ENCODE measurements at places on chromosomes 12 and 14.

GRCh38 chr12:19576506-19577280 lies 137.4 kb downstream of the AEBP2 start:
- no peak for DNase-seq

GRCh38 chr12:57816001-57816854 lies 2.3 kb downstream of the AVIL start:
- DNase-seq, result no peak

- no peak for DNase-seq
Measured at GRCh38 chr12:118607831-118608230, 231.5 kb downstream of the SUDS3 start.

- DNase-seq, result no peak
Measured at GRCh38 chr12:9404469-9405260, 196.5 kb upstream of the PZP start.

- DNase-seq, result no peak
Measured at GRCh38 chr14:53927171-53927570, 29.5 kb downstream of the BMP4 start.

- no peak for DNase-seq
Measured at GRCh38 chr14:24368562-24369252, 723 bp downstream of the NFATC4 start.

GRCh38 chr14:68932686-68933085 lies 46.4 kb downstream of the ACTN1 start:
- no peak for DNase-seq

DNA sequence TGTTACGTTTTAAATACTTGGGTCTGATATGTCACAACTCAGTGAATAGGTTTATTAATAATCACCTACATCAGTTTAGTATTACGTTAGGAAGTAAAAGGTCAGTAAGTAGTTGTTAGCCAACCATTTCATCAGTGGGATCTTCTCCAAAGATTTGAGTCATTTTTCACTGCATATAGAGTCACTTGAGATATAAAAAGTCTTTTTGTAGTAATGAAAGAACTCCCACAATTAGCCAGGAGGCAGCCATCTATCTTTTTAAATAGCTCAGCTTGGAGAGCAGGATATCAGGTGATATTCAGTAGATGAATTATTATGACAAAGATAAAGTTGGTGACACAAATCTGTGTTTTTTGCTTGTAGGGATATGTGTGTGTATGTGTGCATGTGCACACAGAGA lies 309.3 kb downstream of the PDZRN4 start:
- no peak for DNase-seq

DNA sequence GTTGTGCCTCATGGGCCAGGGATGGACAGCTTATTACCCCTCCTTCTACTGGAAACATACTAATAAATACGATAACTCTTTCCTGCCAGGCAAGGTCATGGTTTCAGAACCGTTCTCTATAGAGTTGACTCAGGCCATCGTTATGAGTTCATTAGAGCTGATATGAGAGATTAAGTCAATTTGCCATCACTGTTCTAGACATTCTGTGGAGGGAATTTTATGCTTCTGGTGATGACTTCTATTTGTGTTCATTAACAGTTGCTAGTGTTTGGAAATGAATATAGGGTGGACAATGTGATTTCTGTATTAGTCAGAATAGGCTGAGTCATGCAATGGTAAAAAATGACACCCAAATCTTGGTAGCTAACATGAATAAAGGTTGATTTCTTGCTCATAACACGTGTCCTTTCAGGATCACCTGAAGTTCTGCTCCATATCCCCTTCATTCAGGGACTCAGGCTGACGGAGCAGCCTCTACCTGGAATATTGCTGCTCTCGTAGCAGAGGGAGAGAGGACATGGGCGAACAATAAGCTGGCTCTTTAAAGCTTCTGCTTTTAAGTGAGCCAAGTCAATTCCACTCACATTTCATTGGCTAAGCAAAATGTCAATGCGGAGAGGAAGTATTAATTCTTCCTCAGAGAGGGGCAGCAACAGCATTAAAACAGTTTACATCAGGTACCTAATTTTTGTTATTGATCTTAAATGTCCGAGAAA lies 18.5 kb upstream of the TBPL2 start:
- no peak for DNase-seq

- DNase-seq, result no peak
Measured at GRCh38 chr12:66678338-66679275, at the start of gene GRIP1. TSS of gene GRIP1 (minus strand) at chr12:66679076. CDS start at chr12:66678904, 172 bp downstream.

GRCh38 chr14:81594012-81594411 lies 60.4 kb upstream of the SEL1L start:
- DNase-seq, result no peak

- no peak for DNase-seq
Measured at GRCh38 chr12:3075315-3075714, 1.9 kb upstream of the TSPAN9 start.

DNA sequence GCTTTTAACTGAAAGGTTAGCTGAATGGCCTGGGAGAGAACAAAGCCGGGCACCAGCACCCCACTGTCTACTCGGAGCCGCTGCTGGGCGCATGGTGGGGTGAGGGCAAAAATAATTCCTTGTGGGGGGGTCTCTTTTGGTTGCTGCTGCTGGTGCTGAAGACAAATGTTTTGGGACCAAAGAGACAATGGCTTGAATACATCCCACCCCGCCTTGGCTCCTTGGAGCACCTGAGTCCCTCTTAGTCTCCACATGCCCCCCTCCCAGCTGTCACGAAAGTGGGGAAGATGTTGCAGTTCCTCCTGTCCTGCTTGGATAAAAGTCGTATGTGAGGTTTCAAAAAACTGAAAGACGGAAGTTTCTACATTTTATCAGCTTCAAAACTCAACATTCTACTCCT lies 85.0 kb downstream of the PIWIL1 start:
- DNase-seq, result no peak

- no peak for DNase-seq
Measured at GRCh38 chr12:112170971-112171596, 45.7 kb downstream of the TRAFD1 start.

- DNase-seq, result no peak
Measured at GRCh38 chr12:104669089-104669721, 212.5 kb downstream of the CHST11 start.

DNA sequence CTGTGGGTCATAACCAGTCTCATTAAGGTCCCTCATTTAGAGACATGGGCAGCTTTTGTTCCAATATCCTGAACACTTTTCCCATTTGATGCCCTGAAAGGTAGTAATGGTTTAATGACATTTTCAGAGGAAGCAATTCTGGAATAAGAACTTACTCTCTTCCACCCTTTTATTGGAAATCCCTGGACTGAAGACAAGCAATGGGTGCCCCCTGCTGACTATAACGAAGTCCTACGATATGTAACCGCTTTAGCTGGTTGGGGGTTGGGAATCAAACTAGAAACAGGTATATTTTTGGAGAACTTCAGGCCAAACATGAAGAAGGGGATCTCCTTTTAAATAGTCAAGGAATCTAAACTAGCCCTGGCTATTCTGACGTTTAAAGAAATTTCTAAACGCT lies 20.5 kb downstream of the SARNP start:
- peak; percentile 23 for DNase-seq

DNA sequence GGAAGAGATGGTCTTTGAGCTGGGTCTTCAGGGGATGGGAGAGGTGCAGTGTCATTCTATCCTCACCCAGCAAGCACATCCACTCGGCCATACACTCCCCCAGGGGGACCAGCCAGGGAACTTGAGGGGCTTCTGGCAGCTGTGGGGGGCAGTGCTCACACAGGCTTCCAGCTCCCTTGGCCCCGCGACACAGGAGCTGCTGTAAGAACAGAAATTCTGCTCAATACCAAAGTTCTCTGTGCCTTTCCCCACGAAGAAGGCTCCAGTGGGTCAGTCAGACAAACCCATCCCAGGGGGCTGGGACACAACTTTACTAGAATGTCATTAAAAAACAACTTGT lies 289.1 kb upstream of the RTL1 start:
- DNase-seq, result no peak

GRCh38 chr14:93987376-93987775 lies 9.7 kb upstream of the CCDC197 start:
- no peak for DNase-seq

DNA sequence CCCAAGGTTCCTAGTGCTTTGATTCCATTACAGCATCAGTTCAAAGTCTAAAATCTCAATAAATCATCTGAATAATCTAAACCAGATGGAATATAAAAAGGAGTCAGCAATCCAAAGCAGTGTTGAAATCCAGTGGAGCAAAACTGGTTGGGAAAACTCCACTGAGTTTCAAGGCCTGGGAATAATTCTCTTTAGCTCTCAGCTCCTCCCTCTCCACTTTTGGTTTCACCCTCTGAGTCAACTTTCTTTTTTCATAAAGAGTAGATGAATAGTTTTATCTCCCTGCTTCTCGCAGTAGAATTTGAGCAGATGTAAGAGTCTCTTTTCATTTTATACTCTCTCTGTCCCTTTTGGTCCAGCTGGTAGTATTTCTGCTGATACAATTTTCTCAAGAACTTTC lies 338.6 kb downstream of the APAF1 start:
- no peak for DNase-seq

DNA sequence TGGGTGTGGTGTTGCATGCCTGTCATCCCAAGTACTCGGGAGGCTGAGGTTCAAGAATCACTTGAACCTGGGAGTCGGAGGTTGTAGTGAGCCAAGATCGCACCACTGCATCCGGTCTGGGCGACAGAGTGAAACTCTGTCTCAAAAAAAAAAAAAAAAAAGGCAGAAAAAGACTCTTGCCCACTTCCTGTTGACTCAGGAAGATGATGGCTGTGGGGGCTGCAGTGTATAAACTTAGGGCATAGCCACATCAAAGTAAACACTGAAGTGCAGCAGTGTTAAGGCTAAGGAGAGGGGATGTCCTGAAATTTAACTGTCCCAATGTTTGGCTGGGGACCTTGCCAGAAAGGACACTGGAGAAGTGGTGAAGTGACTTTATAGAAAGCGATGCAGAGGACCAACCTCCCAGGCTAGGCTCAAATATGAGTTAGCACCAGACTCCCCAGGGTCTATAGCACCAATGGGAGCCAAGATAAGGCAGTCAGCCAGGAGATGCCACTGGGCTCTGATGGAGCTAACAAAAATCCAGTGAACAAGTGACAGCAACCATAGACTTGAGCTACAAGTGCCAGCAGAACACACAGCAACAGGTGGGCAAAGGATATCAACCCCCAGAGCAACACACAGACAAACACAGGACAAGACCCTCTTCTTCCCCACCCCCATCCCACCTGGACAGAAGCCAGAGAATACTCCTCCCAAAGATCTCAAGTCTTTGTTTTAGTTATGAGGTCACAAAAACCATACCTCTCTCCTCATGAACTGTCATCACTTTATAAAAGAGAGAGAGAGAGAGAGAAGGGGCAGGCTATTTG lies 28.0 kb downstream of the NELL2 start:
- no peak for DNase-seq

GRCh38 chr12:47188576-47189441 lies 109.0 kb upstream of the AMIGO2 start:
- no peak for DNase-seq

GRCh38 chr12:126667339-126667738 lies 1599.6 kb upstream of the TMEM132C start:
- no peak for DNase-seq

DNA sequence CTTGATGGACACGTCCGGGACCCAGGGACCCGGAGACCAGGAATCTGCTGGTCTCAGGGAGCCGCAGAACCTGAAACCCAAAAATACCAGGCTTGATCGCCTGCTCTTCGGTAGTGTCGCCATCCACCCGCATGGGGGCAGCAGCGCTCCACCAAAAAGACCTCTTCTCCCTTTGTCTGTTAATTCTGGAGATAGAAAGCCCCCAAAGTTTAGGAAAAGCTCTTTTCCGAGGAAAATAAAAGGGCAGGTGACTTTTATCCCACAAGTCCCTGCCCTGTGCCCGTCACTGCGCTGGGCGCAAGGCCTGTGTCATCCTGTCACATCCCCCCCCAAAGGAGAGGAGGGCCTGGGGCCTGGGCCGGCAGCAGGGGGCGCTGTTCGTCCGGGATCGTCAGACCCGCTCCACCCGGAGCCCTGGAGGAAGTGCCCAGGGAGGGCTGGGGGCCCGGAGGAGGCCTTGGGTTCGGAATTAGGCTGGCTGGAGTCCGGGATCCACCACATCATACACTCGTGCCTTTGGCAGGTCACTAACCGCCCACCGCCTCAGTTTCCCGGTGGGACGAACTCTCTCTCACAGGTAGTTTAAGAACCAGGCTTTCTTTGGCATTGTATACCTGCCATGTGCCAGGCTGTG lies 31.9 kb downstream of the DAD1 start:
- peak; percentile 71 for DNase-seq

GRCh38 chr12:123886931-123887582 lies 85.6 kb downstream of the CCDC92 start:
- DNase-seq, result no peak

- no peak for DNase-seq
Measured at GRCh38 chr12:2439332-2440100, 355.3 kb upstream of the FKBP4 start.

- no peak for DNase-seq
Measured at GRCh38 chr14:73785336-73785833, 66.2 kb upstream of the PTGR2 start.

GRCh38 chr12:111434680-111435338 lies 29.1 kb downstream of the SH2B3 start:
- no peak for DNase-seq

GRCh38 chr12:46839964-46840363 lies 14.2 kb upstream of the SLC38A4 start:
- DNase-seq, result no peak

Data from HL-60 (cell line).